ENCODE measurements at places on chromosomes 5 and 9.

DNA sequence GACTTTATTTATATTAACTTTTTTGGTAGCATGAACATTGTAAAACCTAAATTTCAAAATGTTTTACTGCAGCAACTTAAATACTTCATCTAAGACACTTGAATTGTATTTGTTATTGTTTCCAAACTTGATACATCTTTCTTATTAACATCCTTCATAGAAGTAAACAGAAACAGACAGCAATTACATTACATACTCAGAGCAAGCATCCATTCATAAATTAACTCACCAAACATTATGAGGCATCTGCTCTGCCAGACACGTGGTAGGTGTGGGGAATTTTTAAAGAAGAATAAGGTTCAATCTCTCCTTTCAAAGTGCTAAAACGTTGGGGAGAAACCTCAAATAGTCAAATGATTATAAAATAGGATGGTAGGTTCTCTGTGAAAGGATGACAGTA is 130.8 kb downstream of the MUSK start:
- H3K36me3 ChIP-seq, result no peaks in the 10 kb centered on the region
- no peaks in the 10 kb centered on the region for H3K27me3 ChIP-seq
- no peak overlapping the region for H3K27ac ChIP-seq
- no peak for DNase-seq
- H3K4me1 ChIP-seq, result no peaks in the 10 kb centered on the region

GRCh38 chr5:2660315-2660714 is 91.2 kb downstream of the IRX2 start:
- no peak for DNase-seq
- no peaks in the 10 kb centered on the region for H3K4me1 ChIP-seq
- H3K27ac ChIP-seq, result no peak overlapping the region
- H3K4me3 ChIP-seq, result no peak overlapping the region
- H3K36me3 ChIP-seq, result no peaks in the 10 kb centered on the region

GRCh38 chr5:110817459-110817858 is 78.7 kb downstream of the SLC25A46 start:
- H3K27me3 ChIP-seq, result peaks cover 2% of the 10 kb centered on the region
- no peaks in the 10 kb centered on the region for H3K36me3 ChIP-seq
- no peak overlapping the region for H3K27ac ChIP-seq
- H3K4me1 ChIP-seq, result no peaks in the 10 kb centered on the region

- H3K27me3 ChIP-seq, result peaks cover 2% of the 10 kb centered on the region
- H3K36me3 ChIP-seq, result no peaks in the 10 kb centered on the region
- no peak overlapping the region for H3K27ac ChIP-seq
- no peak overlapping the region for H3K4me3 ChIP-seq
- no peak for DNase-seq
These were observed 133.4 kb upstream of the SHB start for GRCh38 chr9:38202336-38202938.

DNA sequence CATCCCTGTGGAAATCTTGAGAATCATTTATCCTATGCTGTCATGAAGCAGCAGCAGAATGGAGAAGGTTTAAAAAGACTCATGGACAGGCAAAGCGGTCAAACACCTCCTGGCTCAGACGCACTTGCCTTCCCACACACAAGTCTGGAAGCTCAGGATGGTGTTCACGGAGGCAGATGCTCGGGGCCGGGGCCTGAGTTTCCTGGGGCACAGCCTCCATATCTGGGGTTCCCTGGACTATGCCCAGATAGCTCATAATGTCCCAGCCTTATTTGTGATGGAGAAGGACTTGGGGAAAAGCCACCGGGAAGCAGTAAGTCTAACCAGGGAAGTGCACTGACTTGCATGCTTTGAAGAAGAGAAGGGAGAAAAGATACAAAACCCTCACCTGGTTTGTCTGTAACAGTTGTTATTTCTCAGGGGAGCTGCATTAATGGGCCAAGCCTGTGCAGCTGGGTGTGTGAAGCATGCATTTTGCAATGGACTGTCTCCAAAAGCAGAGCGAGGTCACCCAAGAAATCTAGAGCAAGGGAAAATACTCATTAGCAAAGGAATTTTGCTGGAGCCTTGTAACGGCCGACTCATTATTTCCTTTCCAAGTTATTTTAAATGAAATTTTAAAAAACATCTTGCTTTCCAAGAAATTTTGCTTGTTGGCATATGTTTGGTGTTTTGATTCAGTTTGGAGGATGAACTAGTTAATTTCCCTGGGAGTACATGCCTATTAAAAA is 3.4 kb downstream of the S1PR3 start:
- no peak for DNase-seq
- H3K27me3 ChIP-seq, result peaks cover 20% of the 10 kb centered on the region
- no peak overlapping the region for H3K4me3 ChIP-seq
- peaks cover 11% of the 10 kb centered on the region for H3K4me1 ChIP-seq
- H3K36me3 ChIP-seq, result no peaks in the 10 kb centered on the region
- no peak overlapping the region for H3K27ac ChIP-seq

DNA sequence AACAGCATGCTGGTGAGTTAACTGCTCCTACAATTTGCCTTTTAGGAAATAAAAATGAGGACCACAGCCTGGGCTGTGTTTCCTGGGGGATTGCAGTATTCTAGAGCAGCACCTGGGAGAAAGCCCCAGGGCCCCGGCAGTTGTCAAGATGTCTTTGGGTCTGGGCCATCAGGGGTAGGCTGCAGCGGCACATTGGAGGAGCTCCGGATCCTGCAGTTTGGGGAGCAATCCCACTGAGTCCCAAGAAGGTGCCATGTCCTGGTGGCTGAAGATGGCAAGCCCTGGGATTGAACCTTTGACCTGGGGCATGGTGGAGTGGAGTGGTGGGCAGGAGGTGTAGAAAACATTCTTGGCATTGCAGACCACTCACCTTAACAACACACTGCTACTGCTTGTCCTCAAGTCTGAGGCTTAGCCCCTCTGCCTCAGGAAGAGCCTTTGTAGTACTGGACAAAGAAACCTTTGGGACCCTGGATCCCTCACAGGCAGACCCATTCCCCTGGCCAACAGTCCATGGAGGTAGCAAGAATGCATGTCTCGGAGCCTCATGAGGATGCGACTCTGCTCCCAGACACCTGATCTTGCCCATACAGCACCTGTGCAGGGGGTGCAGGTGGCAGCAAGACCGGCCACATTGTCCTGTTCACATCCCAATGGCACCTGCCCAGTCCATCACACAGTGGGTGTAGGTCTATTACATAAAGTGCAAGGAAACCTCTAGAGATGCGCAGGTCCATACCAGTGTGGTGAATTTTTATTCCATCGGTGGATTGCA is 159.1 kb upstream of the IRX2 start:
- no peak overlapping the region for H3K4me3 ChIP-seq
- H3K4me1 ChIP-seq, result no peaks in the 10 kb centered on the region
- no peak overlapping the region for H3K27ac ChIP-seq
- no peaks in the 10 kb centered on the region for H3K36me3 ChIP-seq
- H3K27me3 ChIP-seq, result no peaks in the 10 kb centered on the region
- no peak for DNase-seq

DNA sequence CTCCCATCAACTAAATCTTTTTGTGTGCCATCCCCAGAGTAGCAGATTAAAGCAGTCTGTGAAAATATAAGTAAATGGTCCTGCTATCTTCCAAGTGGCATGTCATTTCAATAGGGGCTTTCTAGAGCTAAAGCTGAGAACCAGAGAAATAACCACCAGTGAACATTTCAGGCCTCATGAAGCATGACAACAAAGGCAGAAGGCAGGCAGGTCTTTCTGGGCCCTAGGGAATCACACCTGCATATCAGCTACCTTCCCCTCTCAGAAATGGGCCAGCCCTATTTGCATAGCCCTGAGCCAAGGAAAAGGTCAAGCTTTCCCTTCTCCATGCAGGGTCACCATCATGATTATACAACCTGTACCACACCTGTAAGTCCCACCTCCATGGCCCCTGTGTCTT is 205.3 kb downstream of the DEPDC1B start:
- H3K36me3 ChIP-seq, result no peaks in the 10 kb centered on the region
- H3K27me3 ChIP-seq, result no peaks in the 10 kb centered on the region
- no peak overlapping the region for H3K27ac ChIP-seq
- no peak overlapping the region for H3K4me3 ChIP-seq
- no peak for DNase-seq
- no peaks in the 10 kb centered on the region for H3K4me1 ChIP-seq

DNA sequence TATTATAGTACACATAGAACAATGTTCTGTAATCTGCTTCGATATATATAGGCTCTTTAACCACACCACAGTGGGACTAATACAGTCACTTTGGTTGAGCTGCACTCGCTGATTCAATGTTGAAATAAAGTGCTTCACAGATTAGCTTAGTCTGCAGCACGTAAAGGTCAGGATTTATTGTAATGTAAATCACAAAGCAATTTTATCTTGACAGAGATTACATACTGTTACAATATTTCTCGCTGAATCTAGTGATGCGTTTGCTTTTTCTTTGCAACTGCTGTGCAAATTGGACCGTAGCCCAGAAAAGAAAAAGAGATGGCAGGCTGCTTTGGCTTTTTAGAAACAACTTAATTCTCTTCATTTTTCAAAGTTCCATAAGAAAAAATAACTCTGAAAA is 52.9 kb downstream of the CETN3 start:
- no peaks in the 10 kb centered on the region for H3K36me3 ChIP-seq
- no peak for DNase-seq
- H3K4me3 ChIP-seq, result no peak overlapping the region
- H3K27me3 ChIP-seq, result peaks cover 7% of the 10 kb centered on the region
- H3K27ac ChIP-seq, result no peak overlapping the region

GRCh38 chr5:344668-345067 is 23.2 kb downstream of the AHRR start:
- H3K4me3 ChIP-seq, result peak overlapping the region; percentile 43
- H3K27ac ChIP-seq, result peak overlapping the region; percentile 75
- peaks cover 47% of the 10 kb centered on the region for H3K36me3 ChIP-seq
- H3K27me3 ChIP-seq, result no peaks in the 10 kb centered on the region
- no peak for DNase-seq
- peaks cover 61% of the 10 kb centered on the region for H3K4me1 ChIP-seq

- H3K4me3 ChIP-seq, result no peak overlapping the region
- no peak for DNase-seq
- H3K4me1 ChIP-seq, result peaks cover 16% of the 10 kb centered on the region
- H3K36me3 ChIP-seq, result peaks cover 88% of the 10 kb centered on the region
- H3K27ac ChIP-seq, result peak overlapping the region; percentile 60
These were observed 79.2 kb downstream of the SECISBP2 start for GRCh38 chr9:89397471-89397870.

DNA sequence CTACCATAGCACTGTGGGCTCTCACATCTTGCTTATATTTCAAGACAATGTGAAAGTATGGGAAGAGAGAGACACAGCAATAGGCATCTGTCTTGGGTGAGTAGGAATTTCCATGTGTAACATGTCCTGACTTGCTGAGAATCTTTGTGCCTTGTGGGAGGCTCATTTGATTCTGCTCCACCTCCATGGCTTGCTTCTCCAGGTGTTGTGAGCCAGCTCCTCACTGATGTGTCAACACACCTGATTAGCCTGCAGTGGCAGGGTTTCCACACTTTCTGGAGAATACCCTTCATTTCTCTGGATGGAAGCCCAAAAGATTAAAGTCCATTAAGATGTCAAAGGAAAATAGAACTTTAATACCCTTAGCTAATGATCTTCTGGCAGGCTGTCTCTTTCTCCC is 613.6 kb downstream of the ZNF608 start:
- no peaks in the 10 kb centered on the region for H3K4me1 ChIP-seq
- DNase-seq, result no peak
- no peak overlapping the region for H3K27ac ChIP-seq
- H3K4me3 ChIP-seq, result no peak overlapping the region
- no peaks in the 10 kb centered on the region for H3K27me3 ChIP-seq

GRCh38 chr5:123456242-123456641 is 33.0 kb upstream of the CEP120 start:
- DNase-seq, result no peak
- H3K27me3 ChIP-seq, result no peaks in the 10 kb centered on the region
- H3K4me3 ChIP-seq, result no peak overlapping the region
- no peaks in the 10 kb centered on the region for H3K36me3 ChIP-seq

GRCh38 chr9:123089040-123089439 is 55.6 kb downstream of the GPR21 start:
- no peaks in the 10 kb centered on the region for H3K27me3 ChIP-seq
- no peak overlapping the region for H3K4me3 ChIP-seq
- no peak for DNase-seq
- no peaks in the 10 kb centered on the region for H3K4me1 ChIP-seq

DNA sequence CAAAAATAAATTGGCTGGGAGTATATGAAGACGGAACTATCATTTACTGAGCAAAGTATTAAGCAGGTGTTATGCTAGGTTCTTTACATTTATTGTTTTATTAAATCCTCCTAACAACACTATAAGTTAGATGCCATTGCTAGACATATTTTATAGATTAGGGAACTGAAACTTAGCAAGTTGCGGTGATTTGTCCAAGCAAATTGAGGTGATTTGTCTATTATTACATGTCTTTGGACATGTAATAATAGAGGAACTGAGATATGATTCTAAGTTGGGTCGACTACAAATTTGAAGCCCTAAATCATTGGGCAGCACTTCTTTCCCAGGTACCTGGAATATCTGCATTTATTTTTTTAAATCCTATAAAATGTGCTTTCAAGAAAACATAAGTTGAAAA is 429.9 kb downstream of the GABRG2 start:
- no peak for DNase-seq
- H3K36me3 ChIP-seq, result no peaks in the 10 kb centered on the region
- no peaks in the 10 kb centered on the region for H3K27me3 ChIP-seq

GRCh38 chr9:5355817-5356216 is 16.1 kb upstream of the RLN1 start:
- no peak for DNase-seq
- H3K27me3 ChIP-seq, result no peaks in the 10 kb centered on the region
- peaks cover 36% of the 10 kb centered on the region for H3K36me3 ChIP-seq
- peaks cover 33% of the 10 kb centered on the region for H3K4me1 ChIP-seq

DNA sequence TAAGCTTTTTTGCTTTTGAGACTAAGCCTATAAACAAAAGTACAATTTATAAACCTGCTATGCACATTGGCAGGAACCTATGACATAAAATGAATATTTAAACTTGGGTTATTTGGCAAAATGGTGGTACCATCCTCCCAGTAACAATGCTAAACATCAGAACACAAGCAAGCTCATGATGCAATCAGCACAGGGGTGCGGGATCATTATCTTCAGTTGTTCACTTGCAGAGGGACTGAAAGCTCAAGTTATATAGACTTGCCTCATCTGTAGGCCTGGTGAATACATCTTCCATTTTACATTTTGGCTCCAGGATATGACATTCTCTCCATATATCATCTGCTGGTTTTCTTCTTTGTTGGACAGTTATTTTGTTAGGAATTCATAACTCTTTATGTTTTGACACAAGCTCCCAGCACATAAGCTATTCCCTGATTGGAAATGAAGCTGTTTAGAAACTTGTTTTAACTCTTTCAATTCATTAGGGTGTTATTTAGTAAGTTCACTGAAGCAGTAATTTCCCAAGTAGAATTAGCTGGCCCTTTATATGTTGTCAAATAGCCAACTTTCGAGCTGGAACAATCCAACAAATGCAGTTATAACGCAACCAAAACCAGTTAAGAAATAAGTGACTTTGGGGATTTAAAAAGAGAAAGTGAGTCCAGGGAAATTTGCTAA is 124.7 kb upstream of the LIFR start:
- peaks cover 4% of the 10 kb centered on the region for H3K27me3 ChIP-seq
- no peak overlapping the region for H3K27ac ChIP-seq
- no peaks in the 10 kb centered on the region for H3K4me1 ChIP-seq
- DNase-seq, result no peak
- H3K4me3 ChIP-seq, result no peak overlapping the region
